MG63 (cell line): ENCODE measurements at places on chromosomes 16 and 17. TPM values are rescaled to one million over a fixed set of nuclear protein-coding genes. Genes with fewer than 3 reads are reported as not detected.

- no peak for DNase-seq
Measured at GRCh38 chr16:85449191-85449884, 163.8 kb upstream of the GSE1 start.

DNA sequence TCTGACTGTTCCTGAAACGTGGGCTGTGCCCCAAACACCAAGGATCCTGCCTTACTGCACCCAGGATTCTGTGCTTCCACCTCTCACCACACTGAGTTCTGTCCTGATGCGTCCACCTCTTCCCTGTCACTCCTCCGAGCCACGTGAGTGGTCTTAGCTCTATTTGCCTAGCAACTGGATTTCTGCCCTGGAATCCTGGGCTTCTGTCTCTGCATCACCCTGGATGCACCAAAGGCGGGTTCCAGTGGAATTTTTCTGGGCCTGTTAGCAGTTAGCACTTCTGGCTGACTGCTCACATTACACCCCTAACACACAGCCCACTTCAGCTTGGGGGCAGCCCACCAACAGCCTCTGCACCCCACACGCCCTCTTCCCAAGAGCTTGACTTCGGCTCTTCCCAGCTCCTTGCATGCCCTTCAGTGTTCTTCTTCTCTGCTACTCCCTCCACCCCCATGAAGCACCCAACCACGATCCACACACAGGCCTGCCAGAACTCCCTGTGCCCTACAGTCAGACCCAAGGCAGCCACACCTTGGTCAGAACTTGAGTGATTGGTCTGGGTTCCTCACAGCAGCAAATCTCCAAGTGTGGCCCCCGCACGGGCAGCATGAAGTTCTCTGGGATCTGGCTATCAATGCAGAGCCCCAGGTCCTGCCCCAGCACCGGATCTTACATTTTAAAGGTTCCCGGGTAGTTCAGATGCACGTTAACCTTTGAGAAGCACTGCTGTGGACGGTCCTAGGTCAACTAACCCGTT lies 129.8 kb upstream of the RCVRN start:
- no peak for DNase-seq

- DNase-seq: no peak
Measured at GRCh38 chr16:85149776-85150175, 37.5 kb upstream of the CIBAR2 start.

GRCh38 chr17:37829592-37830123 lies 84.8 kb upstream of the HNF1B start:
- DNase-seq: no peak

Gene NAA38
- total RNA-seq: 74.9 and 264 TPM in 2 replicates

Gene G6PC1
- not detected in 2 replicates for total RNA-seq

Gene KRT13
- total RNA-seq: 3.8 and 4.0 TPM in 2 replicates

Gene CDH8
- total RNA-seq: not detected in 2 replicates

Gene ATP5PD
- 296 and 323 TPM in 2 replicates for total RNA-seq

Gene HBQ1
- not detected in 2 replicates for total RNA-seq
